ENCODE measurements at places on chromosomes 12 and 14.
A peak's percentile ranks its signal among the peaks of the same experiment; 100 is the strongest.

GRCh38 chr12:120209851-120210250 is 8.9 kb upstream of the RPLP0 start:
- DNase-seq = no peak

DNA sequence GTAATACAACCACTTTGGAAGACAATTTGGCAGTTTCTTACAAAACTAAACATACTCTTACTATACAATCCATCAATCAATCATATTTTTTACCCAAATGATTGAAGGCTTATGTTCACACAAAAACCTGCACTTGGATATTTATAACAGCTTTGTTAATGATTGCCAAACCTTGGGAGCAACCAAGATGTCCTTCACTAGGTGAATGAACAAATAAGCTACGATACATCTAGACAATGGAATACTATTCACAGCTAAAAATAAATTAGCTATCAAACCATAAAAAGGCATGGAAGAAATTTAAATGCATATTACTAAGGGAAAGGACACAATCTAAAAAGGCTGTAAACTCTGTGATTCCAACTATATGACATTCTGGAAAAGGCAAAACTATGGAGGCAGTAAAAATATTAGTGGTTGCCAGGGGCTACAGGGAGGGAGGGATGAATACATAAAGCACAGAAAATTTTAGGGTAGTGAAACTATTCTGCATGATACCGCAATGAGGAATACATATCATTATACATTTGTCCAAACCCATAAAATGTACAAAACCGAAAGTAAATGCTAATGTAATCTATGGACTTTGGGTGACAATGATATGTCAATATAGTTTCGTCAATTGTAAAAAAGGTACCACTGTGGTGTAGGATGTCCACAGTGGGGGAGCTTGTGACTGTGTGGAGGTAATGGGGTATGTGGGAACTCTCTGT is 70.5 kb downstream of the GPR65 start:
- DNase-seq = no peak

GRCh38 chr12:131194166-131194565 is 240.5 kb downstream of the ADGRD1 start:
- no peak for DNase-seq

DNA sequence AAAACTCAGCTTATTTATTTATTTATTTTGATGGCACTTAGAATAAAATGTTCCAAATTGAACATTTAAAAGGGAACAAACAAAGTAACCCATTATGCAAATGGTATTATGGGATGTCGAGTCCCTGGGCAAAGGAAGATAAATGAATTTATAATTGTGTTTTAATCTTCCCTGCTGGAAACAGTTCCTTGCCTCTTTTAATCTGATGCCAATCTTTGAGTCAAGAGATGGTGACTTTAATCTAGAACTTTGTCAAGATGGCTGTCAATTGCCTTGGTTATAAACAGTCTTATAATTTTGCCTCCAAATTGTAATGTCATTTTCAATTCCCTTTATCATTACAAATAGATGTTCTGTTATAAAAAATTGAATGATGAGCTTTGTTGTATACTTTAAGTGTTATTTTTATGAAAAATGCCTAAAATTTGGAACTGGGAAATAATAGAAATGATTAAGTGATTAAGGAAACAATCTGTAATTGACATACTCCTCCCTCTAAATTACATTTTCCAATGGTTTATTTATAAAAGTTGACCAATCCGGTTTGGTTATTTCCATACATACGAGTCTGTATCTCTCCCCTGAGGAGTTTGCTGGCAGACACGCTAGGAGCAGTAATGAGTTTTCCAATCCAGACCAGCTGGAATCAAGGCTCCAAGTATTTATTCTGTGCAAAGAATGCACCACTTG is 134.9 kb upstream of the FRMD6 start:
- no peak for DNase-seq

GRCh38 chr14:71692496-71692895 is 239.7 kb upstream of the RGS6 start:
- DNase-seq = no peak

DNA sequence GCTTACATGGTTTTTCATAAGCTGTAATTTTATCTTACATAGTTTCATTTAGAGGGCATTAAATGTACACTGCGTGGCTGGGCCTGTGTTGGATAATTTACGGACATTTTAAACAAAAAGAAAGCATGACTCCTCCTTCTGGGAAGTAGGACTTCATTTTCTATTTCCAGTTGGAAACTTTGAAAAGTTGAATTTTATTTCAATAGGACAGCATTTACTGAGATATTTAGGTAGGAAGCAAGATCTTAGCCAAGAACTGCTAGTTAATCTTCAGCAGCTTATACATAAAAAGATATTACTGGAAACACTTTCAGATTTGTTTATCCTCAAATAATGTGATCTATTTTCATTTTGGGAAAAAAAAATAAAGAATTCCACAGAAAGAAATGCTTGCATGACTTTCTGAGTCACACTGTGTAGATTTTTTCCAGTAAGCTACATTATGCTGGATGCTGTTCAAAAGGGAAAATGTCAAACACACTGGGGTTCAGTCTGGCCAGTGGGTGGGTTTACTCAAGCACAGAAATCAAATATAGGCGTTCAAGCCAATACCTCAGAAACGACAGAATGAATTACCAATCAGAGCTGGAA is 239.4 kb upstream of the KRR1 start:
- DNase-seq = no peak

DNA sequence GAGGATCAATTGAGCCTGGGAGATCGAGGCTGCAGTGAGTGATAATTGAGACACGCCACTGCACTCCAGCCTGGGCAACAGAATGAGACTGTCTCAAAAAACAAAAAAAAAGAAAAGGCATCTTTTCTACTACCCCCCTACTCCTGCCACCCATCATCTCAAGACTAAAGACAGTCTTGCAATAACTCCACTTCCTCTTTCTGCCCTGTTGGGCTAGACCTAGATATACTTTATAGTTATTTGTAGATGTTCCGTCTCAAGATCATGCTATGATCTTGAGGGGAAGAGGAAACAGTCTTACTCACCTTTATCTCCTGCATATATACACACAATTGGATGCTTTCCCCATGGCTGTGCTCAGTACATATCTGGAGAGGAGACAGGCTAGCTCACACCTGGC is 12.1 kb upstream of the ESPL1 start:
- DNase-seq = no peak

DNA sequence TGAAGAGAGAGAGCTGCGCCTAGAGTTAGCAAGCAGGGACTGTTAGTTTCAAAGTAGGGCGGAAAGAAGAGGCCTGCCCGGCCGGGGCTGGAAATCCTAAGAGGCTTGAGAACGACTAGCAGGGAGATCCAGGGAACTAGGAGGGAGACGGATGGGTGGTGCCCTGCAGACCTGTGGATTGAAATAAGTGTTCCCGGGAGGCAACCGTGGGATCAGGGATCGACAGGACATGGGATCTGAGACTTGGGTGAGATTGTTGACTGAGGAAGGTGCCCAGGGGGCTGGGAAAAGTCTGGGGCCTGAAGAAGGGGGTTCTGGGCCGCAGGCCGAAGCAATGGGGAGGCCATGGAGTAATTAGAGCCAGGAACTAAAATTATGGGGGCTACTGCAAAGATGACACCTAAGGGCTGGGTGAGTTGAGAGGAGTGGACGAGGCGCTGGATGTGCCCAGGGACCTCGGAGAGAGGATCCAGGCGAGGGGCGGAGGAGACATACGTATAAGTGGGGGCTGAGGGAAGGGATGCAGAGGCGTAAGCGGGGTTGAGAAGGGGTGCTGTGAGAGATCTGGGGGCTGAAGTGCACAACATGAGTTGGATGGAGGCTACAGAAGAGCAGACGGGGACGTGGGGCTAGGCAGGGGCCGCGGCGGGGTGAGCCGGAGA is 635 bp downstream of the LTA4H start:
- DNase-seq = peak; percentile 16

DNA sequence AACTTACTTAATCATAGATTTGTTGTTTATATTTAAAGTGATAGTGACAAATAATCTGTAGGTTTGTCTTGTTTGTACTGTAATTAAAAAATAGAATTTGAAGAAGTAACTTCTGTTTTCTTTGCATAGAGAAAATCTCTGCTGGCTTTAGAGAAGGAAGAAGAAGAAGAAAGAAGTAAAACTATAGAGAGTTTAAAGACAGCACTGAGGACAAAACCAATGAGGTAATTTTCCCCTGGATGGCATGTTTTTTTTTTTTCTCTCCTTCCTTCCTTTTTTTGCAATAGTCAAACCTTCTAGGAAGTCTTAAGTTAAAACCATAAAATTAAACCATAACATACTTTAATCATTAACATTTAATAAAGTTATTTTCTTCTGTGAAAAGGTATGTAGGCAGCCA is 131.9 kb downstream of the DAAM1 start:
- no peak for DNase-seq

GRCh38 chr12:51245476-51246253 is 7.0 kb downstream of the DAZAP2 start:
- DNase-seq = no peak

- DNase-seq = no peak
Observed at GRCh38 chr14:35576260-35576659, 42.3 kb downstream of the INSM2 start.

DNA sequence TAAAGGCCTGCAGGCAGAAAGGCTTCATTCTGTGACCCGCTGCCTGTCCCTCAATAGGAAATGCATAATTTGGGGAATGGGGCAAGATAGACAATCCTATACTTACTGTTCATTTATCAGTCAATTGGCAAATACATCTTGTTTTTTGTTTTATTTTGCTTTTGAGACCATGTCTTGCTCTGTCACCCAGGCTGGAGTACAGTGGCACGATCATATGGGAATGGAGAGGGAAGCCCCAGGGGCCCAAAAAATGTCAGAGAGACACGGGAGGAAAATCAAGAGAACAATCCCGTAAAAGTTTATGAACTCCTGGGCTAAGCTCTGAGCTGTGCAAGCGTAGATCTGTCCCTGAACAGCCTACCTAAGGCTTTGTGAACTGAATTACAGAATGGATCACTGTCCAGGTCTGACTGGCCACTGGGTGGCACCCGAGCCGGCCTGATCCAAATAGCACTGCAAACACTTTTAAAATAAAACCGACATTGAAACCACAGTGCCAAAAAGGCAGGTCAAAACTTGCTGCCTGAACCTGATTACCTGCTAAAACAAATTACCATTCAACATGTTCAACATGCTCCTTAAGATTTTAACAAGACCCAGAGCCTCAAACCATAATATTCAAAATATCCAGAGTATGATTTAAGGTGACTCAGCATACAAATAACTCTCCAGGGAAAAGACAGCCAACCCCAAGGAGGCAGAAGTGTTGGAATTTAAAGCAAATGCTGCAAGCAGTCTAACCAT is 11.8 kb downstream of the COPS7A start:
- DNase-seq = peak; percentile 49

- peak; percentile 11 for DNase-seq
Observed at GRCh38 chr14:64178814-64179213, 115.4 kb downstream of the ESR2 start.

DNA sequence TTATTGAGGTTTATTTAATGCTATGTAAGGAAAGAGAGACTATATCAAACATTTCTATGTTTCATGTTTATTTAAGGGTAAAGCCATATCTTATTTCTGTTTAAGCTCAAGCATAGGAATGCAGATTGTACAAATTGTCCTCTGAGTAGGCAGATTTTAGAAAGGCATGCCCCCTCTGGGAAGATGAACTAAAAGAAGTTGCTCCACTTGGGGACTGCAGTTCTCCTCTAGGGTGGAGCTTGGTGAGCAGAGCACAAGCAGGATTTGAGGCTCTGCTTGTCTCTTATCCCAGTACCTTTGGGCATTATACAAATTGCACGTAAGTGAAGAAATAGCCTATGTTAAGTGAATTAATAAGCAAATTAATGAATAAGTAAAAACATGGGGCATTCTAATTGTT is 96.2 kb upstream of the PDE3A start:
- DNase-seq = no peak

DNA sequence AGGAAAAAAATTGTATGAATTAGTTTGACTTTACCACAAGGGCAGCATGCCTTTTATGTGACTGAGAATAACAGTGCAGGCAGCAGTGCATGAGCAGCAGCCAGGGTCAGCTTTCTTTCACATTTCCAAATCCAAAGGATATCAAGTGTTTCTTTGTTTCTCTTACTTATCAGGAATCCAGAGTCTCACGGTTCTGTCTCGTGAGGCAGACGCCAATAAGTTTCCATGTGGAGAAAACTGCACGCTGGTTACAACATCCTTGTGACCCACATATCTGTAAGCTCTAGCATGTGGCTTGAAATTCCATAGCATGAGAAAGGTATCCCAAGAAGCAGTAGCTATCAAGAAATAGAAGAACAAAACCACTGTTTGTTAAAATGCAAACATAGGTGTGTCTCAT is 27.6 kb downstream of the GALNT4 start:
- no peak for DNase-seq

- no peak for DNase-seq
Observed at GRCh38 chr12:32644431-32644830, 34.7 kb upstream of the DNM1L start.

- DNase-seq = no peak
Observed at GRCh38 chr12:106953352-106954250, 2.1 kb upstream of the TMEM263 start.

DNA sequence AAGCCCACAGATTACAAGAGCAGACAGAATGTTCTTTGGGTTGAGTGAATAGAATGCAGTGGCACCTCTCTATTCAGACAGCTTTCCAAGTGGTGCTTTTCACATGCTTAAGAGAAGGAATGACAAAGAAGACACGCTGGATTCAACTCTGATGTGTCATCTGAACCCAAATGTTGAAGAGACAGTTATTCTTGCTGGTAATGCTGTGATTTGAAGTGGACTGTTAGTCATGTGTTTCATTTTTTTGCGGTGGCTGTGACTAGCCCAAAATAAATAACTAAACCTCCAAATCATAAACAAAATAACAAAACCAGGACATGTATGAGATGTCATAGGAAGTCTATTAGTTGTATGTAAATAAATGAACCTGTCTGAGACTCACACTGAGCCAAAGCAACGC is 391.8 kb upstream of the PRICKLE1 start:
- DNase-seq = no peak

DNA sequence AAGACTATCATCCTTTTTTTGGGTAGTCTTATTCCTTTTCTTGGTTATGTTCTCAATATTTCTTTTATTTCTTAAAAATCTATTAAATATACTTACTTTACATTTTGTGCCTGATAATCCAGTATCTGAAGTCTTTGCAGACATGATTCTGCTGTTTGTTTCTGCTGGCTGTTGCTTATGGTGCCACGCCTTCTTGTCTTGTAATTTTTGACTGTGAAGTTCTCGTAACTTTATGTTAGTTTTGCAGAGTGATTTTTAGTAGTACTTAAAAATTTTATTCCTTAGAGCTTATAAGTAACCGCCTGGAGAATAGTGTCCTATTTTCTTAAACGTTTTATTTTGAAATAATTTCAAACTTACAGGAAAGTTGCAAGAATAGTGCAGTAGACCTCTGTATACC is 10.5 kb downstream of the FRS2 start:
- no peak for DNase-seq

DNA sequence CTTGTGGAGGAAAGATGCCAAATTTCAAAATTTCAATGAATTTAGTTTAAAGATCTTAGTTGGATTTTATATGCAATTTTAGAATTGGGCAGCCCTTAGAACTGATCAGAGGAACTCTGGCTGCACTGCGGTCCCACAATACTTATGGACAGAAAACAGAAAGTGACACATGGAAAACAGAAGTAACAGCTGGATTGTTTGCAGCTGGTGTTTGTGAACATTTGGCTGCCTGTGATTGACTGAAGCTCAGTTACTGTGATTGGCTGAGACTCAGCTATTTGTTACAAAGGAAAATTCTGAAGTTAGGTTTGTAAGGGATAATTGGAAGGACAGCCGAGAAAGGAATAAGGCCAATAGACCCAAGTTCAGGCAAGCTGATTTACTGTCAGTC is 10.0 kb upstream of the KRT86 start:
- no peak for DNase-seq
